LNCaP clone FGC (cell line): ENCODE measurements at places on chromosomes 6 and 20.

DNA sequence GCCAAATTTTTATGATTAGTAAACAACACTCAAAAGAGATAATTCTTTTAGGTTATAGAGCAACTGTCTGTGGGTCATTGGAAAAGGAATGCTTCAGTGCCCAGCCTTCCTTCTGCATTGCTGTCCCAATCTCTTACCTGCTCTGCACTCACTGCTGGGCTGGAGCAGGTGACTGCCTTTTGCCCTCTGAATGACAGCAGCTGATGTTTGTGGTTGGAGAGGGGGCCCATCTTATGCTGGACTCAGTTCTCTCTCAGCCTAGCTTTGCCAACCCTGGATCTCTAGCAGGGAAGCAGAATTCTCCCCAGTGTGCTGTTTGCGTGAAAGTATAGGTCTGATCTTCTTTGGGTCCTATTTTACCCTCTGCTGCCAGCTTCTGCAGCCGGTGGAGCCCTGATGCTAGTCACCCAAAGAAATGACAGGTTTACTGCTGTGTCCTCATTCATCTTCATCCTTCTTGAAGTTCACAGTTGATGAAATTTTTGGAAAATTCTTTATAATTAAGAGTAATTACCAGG, 193.5 kb downstream of the ARID1B start:
- no peak for DNase-seq

DNA sequence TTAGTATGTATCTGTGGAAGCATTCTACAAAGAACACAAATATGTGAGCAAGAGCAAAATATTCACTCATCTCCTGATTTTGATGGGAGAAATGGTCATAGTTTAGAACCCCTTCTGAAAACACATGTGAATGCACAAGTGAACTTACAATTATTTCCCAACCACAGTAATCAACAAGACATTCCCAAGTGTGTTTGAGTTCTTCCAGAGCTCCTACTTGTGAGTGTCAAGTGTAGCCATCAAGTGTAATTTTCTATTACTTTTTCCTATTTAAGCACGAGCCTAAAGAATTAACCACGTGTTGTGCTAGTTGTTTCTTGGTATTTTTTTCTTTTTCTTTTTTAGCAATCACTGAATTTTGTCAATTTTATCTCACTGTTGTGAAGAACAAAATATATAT, 402.3 kb downstream of the NKAIN2 start:
- DNase-seq, result no peak

GRCh38 chr20:33883164-33883563, 72.0 kb downstream of the CHMP4B start:
- no peak for DNase-seq

- DNase-seq, result no peak
These were observed 368.0 kb downstream of the QKI start for GRCh38 chr6:163782436-163783003.

DNA sequence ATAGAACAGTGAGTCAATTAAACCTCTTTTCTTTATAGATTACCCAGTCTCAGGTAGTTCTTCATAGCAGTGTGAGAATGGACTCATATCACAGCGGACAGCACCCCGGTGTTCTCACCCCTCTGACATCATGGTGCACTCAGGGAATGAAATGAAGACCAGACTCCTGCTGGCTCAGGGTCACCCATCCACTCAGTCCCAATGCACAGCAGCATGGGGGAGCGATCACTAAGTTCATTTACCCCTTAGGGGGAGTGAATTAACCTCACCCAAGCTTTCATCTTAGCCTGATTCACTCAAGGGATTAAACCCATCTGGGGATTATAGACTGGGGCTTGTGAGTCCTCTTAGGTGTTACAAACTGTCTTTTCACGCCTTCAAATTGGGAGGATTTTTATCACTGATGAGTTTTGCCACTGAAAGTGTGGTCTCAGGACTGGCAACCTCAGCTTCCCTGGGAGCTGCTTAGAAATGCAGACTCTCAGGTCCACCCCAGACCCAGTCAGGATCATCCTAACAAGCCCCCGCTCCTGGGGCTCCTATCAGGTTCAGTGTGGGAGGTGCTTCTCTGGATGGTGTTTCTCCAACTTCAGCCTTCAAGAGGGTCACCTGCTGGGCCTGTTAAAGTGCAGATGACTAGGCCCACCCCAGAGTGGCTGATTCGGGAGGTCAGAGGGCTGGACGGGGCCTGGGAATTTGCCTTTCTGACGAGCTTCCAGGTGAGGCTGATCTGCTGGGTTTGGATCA, 44.3 kb upstream of the FRMD1 start:
- DNase-seq, result no peak

- no peak for DNase-seq
These were observed 2.6 kb downstream of the UBE2V1 start for GRCh38 chr20:50110141-50111047.

DNA sequence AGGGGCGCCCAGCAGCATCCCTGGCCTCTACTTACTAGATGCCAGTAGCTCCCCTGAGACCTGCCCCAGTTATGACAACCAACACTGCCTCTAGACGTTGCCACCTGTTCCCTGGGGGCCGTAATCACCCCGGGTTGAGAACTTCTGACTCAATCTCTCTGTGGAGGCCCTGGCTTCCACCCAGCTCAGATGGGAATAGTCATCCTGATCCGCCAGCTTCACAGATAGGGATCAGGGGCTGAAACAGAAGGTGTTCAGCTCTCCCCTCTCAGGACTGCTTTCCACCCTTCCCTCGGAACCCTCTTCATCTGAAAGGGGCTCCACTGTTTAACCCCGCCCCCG, 3.3 kb downstream of the CAPN11 start:
- no peak for DNase-seq

DNA sequence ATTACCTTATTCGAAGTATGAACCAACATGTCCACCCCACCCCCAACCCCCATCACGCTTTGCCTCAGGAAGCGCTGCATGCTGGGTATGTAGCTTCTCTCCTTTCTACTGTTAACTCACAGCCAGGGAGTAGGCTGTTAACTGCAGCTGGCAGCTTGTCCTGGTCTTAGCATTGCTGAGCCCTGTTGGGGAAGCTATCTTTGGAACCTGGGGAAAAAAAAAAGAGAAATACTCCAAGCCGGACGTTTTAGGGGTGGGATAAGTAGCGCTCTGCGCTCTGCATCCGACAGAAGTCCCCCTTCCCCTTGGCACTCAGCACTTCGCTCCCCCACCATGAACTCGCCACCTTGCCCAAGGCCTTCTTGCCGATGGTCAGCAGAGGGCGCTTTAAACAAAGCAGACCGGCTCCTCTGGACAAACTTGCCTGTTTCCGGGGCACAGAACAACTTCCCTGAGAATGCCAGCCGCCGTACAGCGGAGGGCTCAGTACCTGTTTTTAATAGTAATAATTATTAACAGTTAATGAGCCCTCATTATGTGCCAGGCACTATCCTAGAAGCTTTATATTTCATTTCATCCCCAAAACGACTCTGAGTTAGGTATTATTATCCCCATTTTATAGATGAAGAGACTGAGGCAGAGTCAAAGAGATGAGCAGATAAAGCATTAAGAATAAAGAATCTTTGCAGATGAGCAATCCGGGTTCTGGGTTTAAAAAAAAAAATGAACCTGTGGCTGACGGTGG, 35.2 kb upstream of the MDFI start:
- peak; percentile 56 for DNase-seq

- peak; percentile 41 for DNase-seq
These were observed 27.6 kb upstream of the HACE1 start for GRCh38 chr6:104887350-104887749.

DNA sequence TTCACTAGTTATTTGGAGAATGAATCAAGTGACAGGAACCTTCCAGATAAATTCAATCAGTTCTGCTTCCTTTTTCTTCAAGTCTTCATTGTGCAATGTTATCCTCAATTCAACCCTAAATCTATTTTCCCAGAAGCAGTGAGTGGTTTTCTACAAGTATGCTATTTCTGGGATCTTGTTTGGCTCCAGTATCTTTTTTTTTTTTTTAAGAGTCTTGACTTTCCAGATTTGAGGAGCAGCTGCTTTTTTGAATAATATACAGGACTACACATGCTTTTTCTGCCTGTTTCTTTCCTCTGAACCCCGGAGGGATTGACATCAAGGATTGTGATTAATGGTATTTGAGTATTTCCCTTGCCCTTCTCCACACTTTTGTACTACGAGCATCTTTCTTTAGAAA, 339.2 kb upstream of the JAG1 start:
- no peak for DNase-seq

GRCh38 chr6:111662072-111662793, 56.6 kb upstream of the TRAF3IP2 start:
- DNase-seq, result peak; percentile 84

DNA sequence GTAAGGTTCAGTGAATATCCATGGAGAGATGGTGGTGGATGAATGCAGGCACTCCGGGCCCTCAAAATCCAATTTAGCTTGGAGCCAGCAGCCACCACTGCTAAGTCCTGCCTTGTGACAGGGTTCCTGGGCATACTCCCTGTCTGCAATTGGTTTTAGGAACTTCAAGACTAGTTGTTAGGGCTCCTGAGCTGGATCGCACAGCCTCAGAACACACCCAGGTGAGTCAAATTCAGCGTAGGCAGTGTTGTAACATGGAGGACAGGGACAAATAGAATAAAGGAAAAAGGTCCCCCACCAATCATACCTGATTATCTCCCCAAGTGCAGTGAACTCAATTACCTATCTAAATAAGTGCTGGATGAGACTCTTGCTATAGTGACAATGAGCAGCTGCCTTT, 74.6 kb downstream of the PERP start:
- no peak for DNase-seq

- DNase-seq, result no peak
These were observed 83.0 kb downstream of the SCAND1 start for GRCh38 chr20:35871259-35871771.

- DNase-seq, result no peak
These were observed 109.9 kb downstream of the NOL4L start for GRCh38 chr20:32474967-32475811.

DNA sequence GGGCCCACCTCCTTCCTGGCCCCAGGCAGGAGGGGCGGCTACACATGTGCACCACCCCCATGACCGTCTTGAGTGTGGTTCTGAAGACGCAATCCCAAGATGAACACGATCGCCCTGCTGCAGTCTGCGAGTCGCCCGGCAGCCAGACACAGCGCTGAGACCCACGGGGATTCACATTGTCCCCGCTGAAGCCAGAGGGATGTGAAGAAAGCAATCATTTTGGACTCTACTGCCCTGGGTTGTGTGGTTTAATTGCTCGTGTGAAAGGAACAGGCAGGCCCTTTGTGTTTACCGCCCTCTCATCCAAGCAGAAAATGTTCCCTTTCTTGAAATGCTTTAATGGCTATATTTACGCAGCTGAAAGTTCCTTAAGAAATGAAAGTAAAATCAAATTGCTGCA, 279.5 kb downstream of the TAF4 start:
- DNase-seq, result no peak

GRCh38 chr6:129491436-129491835, 218.5 kb downstream of the ARHGAP18 start:
- DNase-seq, result no peak

- DNase-seq, result no peak
These were observed 30.3 kb downstream of the CD83 start for GRCh38 chr6:14147891-14148290.

- no peak for DNase-seq
These were observed 29.6 kb downstream of the RNF217 start for GRCh38 chr6:124991764-124992295.

- DNase-seq, result no peak
These were observed 111.3 kb upstream of the MLN start for GRCh38 chr6:33915134-33915533.

DNA sequence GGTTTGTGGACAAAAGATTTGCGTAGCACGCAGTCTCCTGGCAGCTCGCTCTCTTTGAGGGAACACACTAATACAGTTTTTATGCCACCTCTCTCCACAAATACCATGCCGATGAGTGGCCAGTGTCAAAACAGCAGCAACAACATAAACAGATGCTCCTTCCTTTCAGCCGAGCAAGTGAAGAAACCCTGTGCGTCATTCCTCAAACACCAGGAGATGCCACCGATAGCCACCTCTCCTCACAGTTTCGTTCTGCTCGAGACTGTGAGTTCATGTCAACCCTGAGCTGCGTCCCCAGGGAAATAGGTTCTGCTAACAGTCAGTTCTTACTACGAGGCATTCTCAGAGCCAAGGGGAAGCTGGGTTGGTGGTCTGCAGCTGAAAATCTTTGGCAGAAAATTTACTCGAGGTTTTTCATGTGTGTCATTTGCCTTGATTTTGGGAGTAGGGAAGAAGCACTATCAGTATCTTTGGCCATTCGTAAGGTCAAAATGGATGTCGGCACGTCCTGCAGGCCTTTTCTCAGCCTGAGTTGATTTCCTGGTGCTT, 59.9 kb downstream of the EYA2 start:
- DNase-seq, result no peak

- DNase-seq, result no peak
These were observed 315.0 kb downstream of the GMDS start for GRCh38 chr6:1930356-1930755.

- DNase-seq, result no peak
These were observed 49.6 kb upstream of the RIPOR2 start for GRCh38 chr6:24985323-24985722.

GRCh38 chr6:49409951-49410542, 53.0 kb downstream of the MMUT start:
- DNase-seq, result peak; percentile 48

GRCh38 chr6:151300267-151300991, 60.7 kb downstream of the AKAP12 start:
- DNase-seq, result no peak

- no peak for DNase-seq
These were observed 96.9 kb downstream of the PRSS35 start for GRCh38 chr6:83609248-83609647.

DNA sequence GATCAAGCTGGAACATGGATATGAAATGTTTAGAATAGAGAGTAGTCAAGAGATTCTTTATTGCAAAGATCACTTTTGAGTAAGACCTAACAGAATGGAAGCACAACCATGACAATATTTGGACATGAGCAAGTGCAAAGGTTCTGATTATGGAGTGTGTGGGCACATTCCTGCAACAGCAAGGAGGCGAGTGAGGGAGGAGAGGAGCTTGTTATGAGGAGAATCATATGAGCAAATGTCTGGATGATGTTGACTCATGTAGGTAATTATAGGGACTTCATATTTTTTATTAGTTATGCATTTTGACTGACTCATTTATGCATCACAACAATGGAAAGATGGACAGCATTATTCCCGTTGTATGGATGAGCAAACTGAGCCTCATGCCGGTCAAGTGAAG, 100.8 kb upstream of the SLC35B3 start:
- no peak for DNase-seq

- DNase-seq, result no peak
These were observed 142.2 kb upstream of the ATXN1 start for GRCh38 chr6:16903470-16903869.
